Aorta (tissue), 5 donors: ENCODE measurements at places on chromosomes 6 and 20.

- DNase-seq = no peak
Observed at GRCh38 chr6:44614396-44614795, 226.9 kb downstream of the CDC5L start.

DNA sequence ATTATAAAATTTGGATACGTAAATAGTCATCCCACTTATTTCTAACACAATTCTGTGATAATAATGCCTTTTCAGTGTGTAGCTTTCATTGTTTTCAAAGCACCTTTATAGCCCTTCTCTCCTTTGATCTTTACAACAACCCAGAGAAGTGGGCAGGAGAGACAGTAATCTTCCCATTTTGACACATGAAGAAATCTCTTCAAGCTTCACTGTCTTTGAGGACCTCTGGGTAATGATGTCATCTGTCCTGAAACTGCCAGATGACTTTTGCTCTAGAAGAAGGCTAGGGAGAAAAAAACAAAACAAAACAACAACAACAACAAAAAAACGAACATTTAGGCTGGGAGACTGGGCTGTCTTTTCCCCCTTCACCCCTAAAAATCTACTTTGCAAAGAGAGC is 203.0 kb downstream of the KCNQ5 start:
- DNase-seq = no peak

- no peak for DNase-seq
Observed at GRCh38 chr6:74087899-74088298, 391.9 kb downstream of the CD109 start.

DNA sequence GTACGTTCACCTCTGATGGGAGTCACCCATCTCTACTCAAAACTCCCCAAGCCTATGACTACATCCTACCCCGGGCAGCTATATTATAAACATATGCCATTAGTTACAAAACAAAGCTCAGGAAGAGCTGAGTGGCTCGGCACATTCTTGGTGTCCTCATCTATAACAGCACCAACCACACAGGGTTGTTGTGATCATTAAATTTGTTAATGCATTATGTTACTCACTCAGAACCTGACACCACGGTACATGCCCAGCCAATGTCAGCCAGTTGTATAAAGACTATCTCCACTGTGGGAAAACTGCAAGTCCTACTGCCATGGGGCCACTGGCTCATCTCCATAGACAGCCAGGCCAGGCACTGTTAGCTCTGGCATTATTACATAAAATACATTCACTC is 7.7 kb downstream of the CDK5RAP1 start:
- DNase-seq = no peak

GRCh38 chr6:168791917-168792316 is 350.9 kb downstream of the SMOC2 start:
- no peak for DNase-seq

DNA sequence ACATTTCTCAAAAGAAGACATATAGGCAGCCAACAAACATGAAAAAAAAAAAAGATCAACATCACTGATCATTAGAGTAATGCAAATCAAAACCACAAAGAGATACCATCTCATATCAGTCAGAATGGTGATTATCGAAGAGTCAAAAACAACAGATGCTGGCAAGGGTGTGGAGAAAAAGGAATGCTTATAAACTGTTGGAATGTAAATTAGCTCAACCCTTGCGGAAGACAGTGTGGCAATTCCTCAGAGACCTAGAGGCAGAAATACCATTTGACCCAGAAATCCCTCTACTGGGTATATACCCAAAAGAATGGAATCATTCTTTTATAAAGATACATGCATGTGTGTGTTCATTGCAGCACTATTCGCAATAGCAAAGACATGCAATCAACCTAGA is 303.8 kb upstream of the THEMIS start:
- no peak for DNase-seq

GRCh38 chr6:142534076-142534475 is 232.3 kb downstream of the ADGRG6 start:
- DNase-seq = no peak

DNA sequence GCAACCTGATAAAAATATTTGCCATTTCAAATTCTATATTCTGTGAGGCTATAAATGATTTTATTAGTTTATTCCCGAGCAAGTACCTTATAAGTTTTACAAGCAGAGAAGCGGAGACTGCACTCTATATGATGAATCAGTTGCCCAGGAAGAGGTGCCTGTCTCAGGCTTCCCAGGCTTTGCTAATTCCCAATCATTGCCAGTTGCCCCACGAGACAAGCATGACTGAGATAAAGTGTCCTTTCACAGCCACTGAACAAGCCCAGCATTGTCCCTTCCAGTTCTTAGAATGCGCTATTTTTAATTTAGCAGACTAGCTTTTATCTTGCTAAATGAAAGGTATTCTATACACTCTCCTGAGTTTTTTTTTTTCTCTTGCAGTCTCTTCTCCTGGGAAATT is 260.7 kb downstream of the ALDH8A1 start:
- no peak for DNase-seq

DNA sequence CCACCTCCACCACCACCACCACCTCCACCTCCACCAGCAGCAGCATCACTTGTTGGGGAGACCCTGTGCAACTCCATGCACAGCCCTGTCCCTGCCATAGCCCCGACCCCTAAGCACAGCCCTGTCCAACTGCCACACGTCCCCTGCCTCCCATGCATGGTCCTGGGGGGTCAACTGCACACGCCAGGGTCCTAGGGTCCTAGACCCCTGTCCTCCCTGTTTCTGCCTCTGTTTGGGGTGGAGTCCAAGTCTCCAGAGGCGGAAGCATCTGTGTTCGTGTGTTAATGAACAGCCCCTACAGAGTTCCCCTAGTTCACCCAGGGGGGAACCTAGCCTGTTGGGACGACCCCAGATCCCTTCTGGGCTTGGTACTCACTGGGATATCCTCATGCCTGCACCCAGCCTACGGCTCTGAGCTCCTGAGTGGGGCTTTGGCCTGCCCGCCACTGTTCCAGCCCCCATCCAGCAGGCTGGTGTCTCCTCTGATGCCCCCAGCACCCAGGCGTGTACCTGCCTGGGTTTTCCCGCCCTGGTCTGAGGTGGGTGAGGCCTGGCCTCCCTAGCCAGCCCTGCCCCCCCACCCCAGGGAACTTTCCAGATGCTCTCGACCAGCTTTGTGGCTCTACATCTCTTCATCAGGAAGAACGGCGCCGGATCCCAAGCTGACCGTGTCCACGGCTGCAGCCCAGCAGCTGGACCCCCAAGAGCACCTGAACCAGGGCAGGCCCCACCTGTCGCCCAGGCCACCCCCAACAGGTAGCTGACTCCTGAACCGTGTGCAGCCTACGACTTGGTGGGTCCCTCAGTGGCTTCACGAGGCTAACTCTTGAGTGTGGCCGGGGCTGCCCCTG is 2.5 kb upstream of the TNFRSF6B start:
- DNase-seq = peak; percentile 52

DNA sequence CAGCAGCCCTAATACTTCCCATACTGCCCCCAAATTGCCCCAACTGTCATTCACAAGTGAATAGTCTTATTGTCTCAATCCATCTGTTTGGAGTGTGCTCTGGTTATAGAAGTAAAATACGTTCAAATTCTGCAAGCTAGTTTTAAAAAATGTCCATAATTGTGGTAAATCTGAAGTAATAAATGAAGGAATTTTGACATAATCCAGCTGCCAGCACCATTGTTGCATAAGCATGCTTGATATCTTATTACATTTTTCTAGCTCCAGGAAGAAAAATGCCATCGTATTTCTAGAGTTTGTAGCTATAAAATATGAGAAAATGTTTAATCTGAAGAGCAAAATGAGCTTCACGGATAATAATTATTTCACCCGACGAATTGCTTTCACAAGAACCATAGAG is 664.7 kb downstream of the RFPL4B start:
- DNase-seq = no peak
